Hematopoietic multipotent progenitor cell treated with erythropoietin and hydrocortisone succinate and interleukin-3 and kit ligand, for 6 days (in vitro differentiated cells): ENCODE measurements at places on chromosomes 4 and X.

GRCh38 chr4:3213106-3213425, 35.9 kb upstream of the MSANTD1 start:
- no peak for DNase-seq

DNA sequence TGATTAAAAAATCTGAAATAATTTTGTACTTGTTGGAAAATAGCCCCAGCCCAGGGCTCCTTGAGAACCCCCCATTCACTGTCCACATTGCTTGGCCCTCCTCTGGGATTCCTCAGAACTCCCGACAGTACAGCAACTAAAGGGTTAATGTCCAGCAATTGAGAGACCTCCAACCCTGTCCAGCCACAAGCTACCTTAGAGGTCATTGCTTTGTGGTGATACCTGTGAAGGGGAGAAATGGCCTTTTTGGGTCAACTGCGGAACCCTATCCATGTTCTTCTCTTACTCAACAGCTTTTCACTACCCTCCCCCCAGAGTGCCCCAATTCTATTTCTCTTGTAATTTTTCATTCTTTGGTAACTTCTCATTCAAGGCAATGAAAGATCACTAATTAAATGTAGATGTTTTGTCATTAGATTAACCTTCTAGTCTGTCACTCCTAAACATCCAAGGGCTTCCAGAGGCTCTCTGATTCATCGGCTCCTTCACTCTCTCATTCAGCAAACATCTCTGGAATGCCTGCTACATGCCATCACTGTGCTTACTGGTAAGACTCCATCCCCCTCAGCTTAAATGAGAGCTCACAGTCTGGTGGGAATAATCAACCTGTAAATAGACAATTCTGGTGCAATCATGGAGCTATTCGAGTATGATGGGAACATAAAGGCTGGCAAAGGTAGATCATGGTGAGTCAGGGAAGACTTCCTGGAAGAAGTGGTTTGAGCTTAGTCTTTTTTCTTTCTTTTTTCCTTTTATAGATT, 241.4 kb upstream of the PGRMC2 start:
- no peak for DNase-seq

DNA sequence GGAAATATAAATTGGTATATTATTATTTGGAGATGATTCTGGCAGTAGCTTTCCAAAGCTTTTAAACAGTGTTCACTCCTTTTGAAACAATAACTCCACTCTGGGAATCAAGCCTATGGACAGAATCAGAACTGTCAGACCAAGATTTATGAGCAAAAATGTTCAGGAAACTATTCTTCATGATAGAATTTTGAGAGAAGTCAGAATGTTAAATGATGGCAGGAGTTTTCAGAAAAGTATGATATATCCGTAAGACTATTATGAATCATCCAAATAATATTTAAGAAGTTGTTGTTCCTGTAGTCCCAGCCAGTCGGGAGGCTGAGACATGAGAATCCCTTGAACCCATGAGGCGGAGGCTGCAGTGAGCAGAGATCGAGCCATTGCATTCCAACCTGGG, 50.5 kb upstream of the ADGRG2 start:
- DNase-seq: no peak

GRCh38 chr4:141501931-141502330, 134.5 kb upstream of the IL15 start:
- DNase-seq: no peak

GRCh38 chr4:87130985-87131703, 89.3 kb downstream of the KLHL8 start:
- DNase-seq: no peak

- DNase-seq: no peak
Observed at GRCh38 chr4:6960154-6960553, 50.5 kb downstream of the TBC1D14 start.

GRCh38 chrX:119041175-119041574, 31.6 kb upstream of the CT47C1 start:
- DNase-seq: no peak

- no peak for DNase-seq
Observed at GRCh38 chr4:139813881-139814280, 148.3 kb downstream of the MGST2 start.

- no peak for DNase-seq
Observed at GRCh38 chr4:83150653-83151330, 36.3 kb upstream of the PLAC8 start.

DNA sequence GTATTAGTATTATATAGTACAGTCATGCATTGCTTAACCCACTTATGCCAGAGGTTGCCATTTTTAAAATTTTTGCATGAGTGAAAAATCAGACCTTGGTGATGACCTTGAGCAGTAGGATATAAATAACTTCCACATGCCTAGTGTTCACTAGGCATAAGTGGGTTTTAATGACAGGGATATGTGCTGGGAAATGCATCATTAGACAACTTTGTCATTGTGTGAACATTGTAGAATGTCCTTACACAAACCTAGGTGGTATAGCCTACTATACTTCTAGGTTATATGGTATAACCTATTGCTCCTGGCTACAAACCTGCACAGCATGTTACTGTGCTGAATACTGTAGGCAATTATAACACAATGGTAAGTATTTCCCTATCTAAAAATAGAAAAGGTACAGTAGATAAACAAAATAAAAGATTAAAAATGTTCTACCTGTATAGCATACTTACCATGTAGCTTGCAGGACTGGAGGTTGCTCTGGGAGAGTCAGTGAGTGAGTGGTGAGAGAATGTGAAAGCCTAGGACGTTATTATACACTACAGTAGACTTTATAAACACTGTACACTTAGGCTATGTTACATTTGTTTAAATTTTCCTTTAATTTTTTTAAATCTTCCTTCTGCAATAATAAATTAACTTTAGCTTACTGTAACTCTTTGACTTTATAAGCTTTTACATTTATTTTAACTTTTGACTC, 326.7 kb downstream of the ANK2 start:
- no peak for DNase-seq

GRCh38 chr4:26081795-26082498, 167.9 kb downstream of the SMIM20 start:
- DNase-seq: peak; percentile 72

DNA sequence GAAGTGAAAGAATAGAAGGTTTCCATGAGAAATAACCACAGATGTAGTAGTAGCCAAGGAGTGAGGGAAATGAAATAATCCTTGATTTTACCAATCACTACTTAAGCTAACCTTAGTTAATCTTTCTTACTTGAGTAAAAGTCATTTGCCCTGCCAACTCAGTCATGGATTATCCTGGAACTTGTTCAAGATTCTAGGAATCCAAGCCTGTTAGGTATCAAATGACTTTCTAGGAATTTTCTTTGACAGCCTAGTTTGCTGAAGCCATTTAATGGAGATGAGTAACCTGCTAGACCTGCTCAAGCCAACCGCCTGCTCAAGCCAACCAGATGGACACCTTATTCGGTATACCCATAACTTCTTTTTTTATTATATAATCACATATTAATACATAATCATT, 180.5 kb downstream of the KLHL13 start:
- no peak for DNase-seq

DNA sequence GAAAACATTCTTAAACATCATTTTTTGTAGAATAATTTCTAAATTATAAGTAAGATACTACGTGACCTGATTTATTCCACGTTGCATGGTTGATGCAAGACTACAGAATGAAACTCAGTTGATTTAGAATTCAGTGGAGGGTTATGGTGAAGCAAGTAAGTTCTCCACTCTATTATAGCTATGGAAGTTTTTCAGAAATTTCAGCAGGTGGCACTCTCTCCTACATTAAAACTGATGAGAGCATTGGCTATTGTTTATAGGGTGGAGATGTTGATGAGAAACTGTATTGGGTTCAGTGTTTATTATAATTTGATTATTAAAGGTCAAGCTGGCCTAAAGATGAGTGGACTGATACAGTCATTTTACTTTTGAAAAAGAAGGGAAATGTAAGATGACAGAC, 88.0 kb downstream of the FNIP2 start:
- DNase-seq: peak; percentile 78

DNA sequence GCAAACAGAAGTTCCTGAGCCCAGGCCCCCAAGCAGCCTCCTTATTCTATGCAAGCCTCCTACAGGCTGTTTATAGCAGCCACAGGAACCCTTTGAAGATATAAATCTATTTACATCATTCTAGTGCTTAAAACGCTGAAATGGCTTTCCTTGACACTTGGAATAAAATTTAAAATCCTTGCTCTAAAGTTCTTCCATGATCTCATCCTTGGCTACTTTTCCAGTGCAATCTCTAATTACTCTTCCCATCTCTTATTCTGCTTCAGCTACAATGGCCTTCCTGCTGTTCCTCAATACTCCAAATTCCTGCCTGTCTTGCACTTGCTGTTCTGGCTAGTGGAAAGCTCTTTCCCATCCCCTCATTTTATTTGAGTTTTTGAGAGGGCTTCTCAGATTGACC, 634.2 kb upstream of the NR3C2 start:
- no peak for DNase-seq
